AG09309 (cell line): ENCODE measurements at places on chromosomes 12 and 14.

- no peak for DNase-seq
Observed at GRCh38 chr12:112238441-112238840, 113.1 kb downstream of the TRAFD1 start.

GRCh38 chr12:72277415-72277814 lies 5.2 kb downstream of the TRHDE start:
- no peak for DNase-seq

DNA sequence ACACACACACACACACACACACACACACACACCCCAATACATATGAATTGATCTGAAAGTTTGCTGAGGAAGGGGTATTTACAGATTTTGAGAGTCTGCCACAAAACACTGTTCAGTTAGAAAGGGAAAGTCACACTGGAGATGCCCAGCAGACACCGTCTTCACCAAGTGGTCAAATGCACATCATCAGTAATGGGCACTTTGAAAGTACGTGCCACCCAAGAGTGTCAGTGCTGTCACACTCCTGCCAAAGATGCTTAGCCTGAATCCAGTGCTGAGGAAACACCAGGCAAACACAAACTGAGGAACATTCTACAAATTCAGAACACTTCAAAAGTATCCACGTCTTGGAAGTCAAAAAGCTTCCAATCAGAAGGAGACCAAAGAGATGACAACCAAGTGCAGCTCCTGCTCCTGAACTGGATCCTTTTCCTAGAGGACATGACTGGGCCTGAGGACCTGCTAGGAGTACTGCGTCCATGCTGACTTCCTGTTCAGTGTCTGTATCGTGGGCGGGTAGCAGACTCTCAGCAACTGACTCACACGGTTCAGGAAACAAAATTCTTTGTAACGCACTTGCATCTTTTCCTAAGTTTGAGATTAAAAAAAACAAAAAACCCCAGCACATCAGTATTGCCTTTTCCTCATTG lies 18.6 kb downstream of the PSMC1 start:
- no peak for DNase-seq

- DNase-seq: no peak
Observed at GRCh38 chr12:76555231-76555767, 4.3 kb downstream of the OSBPL8 start.

GRCh38 chr14:85037411-85037810 lies 492.5 kb upstream of the FLRT2 start:
- DNase-seq: no peak

DNA sequence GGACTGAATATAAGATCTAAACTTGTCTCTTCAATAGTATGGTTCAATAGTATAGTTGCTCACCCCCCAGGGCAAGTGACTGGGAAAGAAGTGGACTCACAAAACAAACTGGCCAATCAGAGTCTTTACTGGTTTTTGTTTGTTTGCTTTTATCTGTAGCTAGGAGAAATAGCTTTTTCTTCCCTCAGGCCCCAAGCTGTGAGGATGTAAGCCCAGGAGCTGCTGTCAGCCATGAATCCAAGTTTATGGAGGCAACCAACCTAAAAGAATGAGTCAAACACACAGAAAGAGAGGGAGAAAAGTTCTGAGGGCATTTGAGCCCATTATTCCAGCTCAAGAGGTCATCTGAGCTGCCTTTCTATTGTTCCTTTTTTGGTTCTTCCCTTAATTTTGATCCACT lies 375.3 kb downstream of the BCAT1 start:
- no peak for DNase-seq

DNA sequence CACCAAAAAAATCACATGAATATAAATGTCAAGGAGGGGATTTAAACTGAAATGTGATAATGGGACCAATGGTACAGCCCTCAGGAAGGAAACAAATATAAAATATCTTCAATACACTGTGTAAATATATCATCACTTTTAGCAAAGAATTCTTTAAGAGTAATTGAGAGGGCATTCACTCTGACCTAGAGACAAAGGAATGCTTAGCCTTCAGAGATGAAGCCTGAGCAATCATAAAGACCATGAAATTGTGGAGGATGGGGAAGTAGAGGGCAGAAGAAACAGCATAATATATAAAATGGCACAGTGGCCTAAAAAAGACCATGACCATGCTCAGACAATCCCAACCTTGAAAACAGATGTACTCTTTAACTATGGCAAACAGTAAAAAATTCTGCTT lies 20.4 kb downstream of the YAF2 start:
- DNase-seq: no peak

- no peak for DNase-seq
Observed at GRCh38 chr12:8822298-8822697, at the start of gene A2ML1. Gene A2ML1, plus strand, starts transcription at chr12:8822621. Its CDS starts 31 bp downstream, at chr12:8822652.

DNA sequence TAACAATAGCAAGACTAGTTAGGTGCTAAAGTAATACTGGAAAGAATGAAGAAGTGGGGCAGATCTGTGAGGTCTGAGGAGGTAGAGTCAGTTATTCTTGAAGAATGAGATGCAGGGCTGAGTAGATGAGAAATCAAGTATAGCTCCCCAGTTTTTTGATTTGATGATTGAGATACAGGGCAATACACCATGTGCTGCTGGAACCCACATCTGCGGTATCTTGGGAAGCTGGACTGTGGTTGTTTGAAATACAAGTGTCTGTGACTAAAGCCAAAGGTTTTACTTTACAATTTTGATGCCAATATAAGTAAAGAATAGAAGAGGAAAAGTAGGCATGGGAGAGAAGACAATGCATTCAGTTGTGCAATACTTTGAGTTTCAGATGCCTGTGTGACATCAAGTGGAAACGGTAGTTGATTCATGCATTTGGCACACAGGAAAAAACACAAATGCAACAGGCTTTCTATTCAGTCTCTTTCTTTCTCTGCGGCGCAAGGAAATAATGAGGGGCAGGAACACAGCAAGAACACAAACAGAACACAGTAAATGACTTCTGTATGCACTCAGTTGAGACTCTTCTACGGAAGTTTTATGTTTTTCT lies 190.2 kb upstream of the SLC38A2 start:
- DNase-seq: peak; percentile 70

- no peak for DNase-seq
Observed at GRCh38 chr14:51145246-51145645, 50.3 kb upstream of the TRIM9 start.
